Ecto neural progenitor cell (in vitro differentiated cells): ENCODE measurements at places on chromosomes 6 and 20.

GRCh38 chr6:167157863-167158262, at the start of gene GPR31:
Gene GPR31, minus strand, starts transcription at chr6:167157980. Its CDS starts 149 bp downstream, at chr6:167157831.
- no peak for DNase-seq

DNA sequence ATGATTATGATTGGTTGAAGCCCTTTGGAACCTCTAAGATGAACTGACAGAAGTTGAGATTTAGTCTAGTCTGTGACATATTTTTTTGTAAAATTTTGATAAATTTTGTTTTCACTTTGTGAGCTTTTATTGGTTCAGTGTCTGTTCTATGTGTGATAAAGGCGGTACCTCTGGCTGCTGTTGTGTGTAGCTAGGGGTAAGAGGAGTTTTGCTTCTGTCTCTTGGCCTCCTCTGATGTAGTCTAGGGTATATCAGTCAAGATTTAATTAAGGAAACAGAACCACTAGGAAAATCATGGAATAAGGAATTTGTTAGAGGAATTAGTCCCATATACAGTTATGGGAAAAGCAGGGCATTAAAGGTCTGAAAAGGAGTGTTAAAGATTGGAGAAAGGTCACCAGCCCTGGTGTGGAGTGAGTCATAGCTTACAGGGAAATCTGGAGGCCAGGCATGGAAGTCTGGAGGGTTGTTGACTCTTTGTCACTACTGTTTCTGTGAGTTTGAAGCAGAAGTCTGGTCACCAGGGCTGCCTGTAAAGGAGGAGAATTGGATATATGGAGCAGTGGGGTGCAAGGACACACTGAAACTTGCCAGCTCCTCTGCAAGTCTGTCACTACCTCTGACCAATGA, 28.5 kb downstream of the CDC5L start:
- no peak for DNase-seq

DNA sequence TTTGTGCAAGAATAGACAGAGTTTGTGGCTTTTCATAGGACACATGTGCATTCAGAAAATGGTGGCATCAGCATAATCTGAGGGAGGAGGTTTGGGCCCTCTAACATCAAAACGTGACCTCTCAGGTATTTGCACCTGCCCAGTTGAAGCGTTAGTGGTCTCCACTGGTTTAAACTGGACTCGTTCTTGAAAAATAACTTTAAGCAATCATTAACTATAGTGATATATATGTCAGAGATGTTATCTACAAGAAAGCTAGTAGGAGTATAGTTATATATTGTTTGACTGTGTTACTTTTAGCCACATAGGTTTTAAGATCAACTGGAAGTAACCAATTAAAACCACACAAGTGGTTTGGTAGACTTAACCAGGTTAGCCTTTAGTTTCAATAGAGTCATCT, 607.4 kb downstream of the MAFB start:
- no peak for DNase-seq

- no peak for DNase-seq
Measured at GRCh38 chr20:14113416-14113815, 118.1 kb downstream of the MACROD2 start.

- peak; percentile 79 for DNase-seq
Measured at GRCh38 chr20:45347936-45348778, at the start of gene SDC4. Gene SDC4, minus strand, starts transcription at chr20:45348424. Its CDS starts 40 bp downstream, at chr20:45348384.

DNA sequence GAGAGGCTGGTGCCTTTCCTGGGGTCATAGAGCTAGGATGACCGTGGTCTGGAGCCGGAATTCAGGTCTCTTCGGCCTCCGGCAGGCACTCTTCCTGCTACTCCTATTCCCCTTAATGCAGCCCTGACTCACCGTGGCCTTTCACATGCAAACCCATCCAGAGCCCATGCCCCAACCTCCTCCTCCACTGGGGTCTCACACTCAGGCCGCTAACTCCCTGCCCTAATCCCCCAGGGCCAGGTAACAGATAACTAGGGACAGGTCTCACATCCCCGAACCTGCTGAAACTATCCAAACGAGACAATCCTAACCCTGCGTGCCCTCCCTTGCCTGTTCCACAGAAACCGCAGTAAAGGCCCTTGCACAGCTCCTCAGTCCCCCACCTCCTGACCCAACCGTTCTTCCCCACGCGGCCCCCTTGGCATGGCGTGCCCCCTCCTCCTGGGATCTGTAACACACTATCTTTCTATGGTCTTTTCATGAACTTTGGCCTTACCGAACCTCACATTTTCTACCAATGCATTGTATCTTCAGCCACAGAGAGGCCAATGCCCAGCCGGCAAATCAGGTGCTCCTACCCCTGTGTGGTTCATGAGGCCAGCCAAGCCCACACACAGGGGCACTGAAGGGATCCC, 245.4 kb upstream of the EXOC2 start:
- DNase-seq, result no peak

DNA sequence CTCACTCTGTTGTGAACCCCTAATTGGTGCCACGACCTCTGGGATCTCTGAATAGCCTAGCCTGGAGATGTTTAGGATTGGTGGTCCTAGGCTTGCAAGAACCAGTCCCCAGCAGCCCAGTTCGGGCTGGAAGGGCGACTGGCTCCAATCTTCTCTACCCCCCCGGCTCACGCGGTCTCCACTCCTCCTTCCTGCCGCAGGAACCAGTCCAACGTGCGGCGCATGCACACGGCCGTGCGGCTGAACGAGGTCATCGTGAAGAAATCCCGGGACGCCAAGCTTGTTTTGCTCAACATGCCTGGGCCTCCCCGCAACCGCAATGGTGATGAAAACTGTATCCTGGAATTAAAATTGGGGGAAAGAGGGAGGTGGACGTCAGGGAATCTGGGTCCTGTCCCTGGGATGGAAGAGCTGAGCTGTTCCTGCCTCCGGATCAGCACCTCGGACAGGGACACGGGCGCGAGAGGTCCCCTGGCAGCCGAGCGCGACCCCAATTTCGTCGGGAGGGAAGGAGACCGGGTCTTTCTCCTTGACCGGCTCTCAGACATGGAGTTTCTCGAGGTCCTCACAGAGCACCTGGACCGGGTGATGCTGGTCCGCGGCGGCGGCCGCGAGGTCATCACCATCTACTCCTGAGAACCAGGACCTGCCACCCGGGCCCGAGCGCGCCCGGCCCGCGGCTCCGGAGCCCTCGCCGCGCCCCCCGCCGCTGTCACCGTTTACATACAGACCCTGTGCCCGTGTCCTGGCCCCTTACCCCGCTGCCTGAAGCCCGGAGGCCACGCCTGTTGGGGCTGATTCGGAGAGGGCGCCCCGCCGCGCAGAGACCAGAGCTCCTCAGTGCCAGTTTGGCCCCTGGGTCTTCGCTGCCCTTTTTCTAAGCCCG, 28.2 kb downstream of the SLC12A5 start:
- peak; percentile 86 for DNase-seq

DNA sequence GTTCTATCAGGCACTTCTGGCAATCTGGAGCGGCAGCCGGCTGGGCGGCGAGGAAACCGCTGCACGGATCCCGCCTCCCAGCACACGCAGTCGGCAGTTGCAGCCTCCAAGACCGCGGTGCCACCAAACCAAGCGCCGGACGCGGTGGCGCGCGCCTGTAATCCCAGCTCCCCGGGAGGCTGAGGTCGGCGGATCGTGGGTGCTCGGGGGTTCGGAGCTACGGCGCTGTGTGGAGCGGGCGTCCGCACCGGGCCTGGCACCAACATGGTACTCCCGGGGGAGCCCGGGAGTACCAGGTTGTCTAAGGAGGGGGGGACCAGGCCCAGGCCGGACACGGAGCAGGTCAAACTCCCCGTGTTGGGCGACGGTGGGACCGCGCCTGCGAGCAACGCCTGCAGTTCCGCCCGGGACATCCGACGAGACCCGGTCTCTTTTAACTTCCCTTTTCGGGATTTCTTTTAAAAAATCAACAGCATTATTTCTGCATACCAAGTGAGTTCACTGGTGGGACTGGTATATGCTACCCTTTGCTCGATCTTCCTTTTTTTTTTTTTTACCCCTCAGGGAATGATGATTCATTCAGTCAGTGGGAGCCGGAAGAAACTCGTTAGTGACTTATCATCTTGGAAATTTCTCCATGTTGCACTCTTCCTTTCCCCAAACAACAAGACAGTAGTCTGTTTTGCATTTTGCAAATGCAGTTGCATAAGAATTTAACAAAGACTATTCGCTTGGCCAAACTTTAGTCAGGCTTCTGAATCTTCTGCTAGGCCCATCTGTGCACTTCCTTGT, 27.6 kb downstream of the ZNF311 start:
- no peak for DNase-seq

GRCh38 chr6:31689249-31690110, 8.6 kb upstream of the LY6G5C start:
- DNase-seq, result no peak

GRCh38 chr20:2331901-2332565, 36.2 kb downstream of the TGM3 start:
- DNase-seq, result peak; percentile 23

GRCh38 chr6:138769102-138769676, 4.4 kb upstream of the CCDC28A start:
- DNase-seq, result no peak

DNA sequence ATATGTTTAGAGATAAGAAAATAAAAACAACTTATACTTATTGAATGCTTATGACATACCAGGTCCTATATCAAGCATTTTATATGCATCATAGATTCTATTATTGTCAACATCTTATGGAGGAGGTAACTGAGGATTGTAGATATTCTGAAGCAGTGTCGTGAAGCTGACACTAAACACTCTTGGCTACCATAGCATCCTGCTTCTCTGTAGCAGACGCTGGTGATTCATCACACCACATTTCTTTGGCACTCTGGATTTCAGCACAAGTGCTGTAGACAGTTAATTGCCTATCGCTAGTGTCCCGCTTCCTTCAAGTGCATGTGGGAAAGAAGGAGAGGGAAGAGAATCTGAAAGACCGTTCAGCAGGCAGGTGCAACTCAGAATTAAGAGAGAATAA, 317.1 kb downstream of the PLCB1 start:
- no peak for DNase-seq

DNA sequence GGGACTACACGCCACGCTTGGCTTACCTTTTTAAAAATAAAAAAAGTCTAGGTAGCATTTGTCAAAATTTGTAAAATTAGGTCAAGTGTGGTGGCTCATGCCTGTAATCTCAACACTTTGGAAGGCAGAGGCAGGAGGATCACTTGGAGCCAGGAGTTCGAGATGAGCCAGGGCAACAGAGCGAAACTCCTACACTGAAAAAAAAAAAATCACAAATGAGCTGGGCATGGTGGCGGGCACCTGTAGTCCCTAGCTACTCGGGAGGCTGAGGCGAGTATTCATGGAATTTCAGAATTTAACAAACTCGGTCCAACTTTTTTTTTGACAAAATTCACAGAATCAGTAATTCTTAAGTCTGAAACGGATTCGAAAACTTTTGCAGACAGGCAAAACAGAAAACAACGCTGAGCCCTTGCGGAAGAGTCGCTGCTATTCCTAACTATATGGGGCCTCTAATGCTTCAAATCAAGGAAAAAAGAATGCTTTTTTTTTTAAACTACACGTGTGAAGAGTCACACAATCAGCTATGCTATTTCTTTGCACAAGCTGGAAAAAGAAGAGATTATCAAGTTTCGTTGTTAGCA, 62.9 kb downstream of the GTF2H5 start:
- no peak for DNase-seq

- no peak for DNase-seq
Measured at GRCh38 chr6:36204068-36204753, 7.7 kb downstream of the BRPF3 start.

DNA sequence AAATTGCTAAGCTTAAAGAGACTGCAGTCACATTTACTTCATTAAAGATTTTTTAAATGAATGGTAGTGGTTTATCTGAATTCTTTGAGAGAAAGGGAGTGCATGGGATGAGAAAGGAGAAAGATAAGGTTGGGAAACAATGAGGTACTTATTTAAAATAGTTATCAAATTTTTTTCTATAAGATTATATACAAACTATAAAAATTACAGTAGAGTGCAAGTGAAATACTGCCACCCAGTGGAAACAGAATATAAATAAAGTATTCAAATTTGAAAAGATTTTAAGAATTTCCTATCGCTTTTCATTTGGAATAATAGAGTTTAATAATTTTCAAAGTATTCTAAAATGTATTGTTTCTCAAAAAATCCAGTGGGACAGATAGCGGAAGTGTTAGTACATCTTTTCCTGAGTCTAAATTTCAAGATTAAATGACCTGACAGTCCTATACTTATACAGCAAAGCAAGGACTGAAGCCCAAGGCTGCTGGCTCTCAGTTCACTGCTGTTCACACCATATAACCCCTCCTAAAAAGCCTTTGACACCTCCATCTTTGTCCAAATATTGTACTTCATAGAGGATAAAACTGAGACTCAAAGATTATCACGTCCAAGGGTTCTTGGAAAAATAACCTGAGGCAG, 31.1 kb downstream of the EPM2A start:
- no peak for DNase-seq

DNA sequence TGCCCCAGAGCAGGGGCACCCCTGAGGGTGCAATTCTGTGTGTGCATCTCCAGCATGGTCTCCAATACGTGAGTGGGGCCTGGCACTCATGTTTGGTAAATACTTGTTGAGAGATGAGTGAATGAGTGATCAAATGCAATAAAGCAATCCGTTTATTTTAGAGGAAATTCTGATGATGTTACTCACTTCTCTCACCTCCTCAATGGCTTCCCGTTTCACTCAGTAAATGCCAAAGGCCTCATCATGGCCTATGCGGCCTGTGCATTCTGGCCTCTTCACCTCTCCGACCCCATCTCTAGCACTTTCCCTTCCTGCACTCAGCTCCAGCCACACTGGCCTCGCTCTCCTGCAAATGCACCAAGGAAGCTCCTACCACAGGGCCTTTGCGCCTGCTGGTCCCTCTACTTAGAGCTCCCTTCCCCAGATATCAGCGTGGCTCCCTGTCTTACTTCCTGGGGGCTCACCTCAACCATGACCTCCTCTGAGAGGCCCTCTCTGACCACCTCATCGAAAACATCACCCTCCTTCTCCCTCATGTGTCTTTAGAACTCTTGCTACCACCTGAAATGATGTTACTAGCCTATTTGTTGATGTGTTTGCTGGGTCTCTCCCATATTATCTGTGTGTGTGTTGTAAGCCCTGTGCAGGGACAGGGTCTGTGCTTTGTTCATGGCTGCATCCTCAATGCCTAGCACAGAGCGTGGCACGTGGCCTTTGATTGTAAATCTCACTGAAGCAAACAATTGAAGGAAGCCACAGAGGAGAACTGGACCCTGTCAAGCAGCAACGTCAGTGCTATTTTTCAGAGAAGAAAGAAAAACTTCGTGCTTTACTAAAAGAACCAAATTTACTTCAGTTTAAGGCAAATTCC, 42.6 kb downstream of the RAB44 start:
- no peak for DNase-seq

DNA sequence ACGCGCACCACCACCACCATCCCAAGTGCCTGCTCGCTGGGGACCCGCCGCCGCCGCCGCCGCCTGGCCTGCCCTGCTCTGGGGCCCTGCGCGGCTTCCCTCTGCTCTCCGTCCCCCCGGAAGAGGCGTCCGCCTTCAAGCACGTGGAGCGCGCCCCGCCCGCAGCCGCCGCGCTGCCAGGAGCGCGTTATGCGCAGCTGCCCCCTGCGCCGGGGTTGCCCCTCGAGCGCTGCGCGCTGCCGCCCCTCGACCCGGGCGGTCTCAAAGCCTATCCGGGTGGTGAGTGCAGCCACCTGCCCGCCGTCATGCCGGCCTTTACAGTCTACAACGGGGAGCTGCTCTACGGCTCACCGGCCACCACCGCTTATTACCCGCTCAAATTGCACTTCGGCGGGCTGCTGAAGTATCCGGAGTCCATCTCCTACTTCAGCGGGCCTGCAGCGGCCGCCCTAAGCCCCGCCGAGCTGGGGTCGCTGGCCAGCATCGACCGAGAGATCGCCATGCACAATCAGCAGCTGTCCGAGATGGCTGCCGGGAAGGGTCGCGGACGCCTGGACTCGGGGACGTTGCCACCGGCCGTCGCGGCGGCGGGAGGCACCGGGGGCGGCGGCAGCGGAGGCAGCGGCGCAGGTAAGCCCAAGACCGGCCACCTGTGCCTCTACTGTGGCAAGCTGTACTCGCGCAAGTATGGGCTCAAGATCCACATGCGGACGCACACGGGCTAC, 7.2 kb downstream of the PRDM13 start:
- peak; percentile 76 for DNase-seq
